ENCODE measurements at places on chromosomes 3 and 15. TPM values are rescaled to one million over a fixed set of nuclear protein-coding genes. Genes with fewer than 3 reads are reported as not detected.
A peak's percentile ranks its signal among the peaks of the same experiment; 100 is the strongest.

GRCh38 chr3:59189939-59190338 lies 140.1 kb upstream of the CFAP20DC start:
- DNase-seq = no peak

GRCh38 chr3:157319672-157320071 lies 117.0 kb upstream of the PTX3 start:
- no peak for DNase-seq

DNA sequence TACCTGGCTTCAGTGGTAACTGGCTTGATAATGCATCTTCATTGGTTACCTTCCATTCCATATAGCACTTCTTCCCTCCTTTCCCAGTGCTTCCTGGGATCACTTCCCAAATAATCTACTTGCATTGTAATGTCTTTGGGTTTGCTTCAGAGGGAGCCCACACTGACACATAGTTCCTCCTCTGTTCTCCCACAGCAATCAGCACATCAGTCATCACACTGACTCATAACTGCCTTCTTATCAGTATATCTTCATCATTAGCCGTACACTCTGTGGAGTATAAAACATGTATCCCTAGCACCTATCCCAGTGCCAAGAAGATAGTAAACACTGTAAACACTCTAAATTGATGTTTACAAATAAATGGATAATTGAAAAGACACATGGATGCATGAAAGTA lies 91.4 kb upstream of the SCN10A start:
- no peak for DNase-seq

- DNase-seq = no peak
Observed at GRCh38 chr3:161454615-161455014, 42.0 kb upstream of the OTOL1 start.

- DNase-seq = no peak
Observed at GRCh38 chr15:80159811-80160569, 7.2 kb downstream of the FAH start.

GRCh38 chr15:41782371-41783282 lies 8.3 kb downstream of the MAPKBP1 start:
- no peak for DNase-seq

GRCh38 chr15:89860431-89860830 lies 33.4 kb downstream of the AP3S2 start:
- no peak for DNase-seq

DNA sequence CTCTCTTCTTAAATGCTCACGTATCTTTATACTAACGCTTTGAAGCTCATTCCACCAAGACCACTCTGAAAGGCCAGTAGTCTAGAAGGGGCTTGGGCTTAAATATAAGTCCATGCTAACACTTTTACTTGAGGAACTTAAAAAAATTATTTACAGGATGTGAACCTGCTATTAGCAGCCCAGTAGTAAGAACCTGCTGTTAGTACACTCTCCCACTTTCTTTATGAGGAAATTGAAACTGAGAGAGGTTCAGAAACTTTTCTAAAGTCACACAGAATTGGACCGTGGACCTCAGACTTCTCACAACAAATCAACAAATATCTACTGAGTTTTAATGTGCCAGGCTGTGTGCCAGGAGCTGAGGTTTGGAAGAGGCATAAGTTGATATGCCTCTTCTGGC lies 53.4 kb downstream of the SYNPR start:
- DNase-seq = no peak

DNA sequence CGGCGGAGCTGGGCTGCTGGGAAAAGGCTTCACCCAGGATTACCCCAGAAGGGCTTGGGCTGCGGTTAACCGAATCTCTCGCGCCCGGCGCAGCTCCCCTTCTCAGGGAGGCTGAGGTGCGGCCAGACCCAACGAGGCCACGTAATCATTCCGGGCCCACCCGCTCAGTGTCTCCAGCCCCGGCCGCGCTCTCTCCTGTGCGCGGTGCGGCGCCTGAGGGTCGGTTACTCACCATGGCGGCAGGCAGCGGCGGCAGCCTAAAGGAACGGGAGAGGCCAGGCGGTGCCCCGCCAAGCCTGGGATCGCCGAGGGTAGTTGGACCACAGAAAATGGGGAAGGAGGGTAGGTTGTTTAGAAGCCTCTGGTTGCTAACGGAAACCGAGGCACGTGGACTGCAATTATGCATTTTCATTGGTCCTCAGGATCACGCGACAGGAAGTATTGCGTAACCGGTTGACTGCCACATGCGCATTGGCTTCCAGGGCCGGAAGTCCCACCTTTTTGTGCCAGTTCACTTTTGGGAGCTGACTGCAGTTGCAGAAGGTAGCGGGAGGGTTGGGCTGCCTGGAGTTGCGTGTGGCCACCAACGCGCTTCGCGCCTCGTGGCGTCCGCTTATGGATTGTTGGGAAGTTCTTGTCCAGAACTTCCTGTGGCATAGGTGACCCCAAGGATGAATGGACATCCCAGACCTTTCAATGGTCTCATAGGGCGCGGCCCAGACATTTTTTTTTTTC lies at the start of gene LZTFL1:
LZTFL1 (minus strand) TSS at position 363 of the 735 bp plus-strand sequence; CDS start at position 235, 128 bp downstream.
- peak; percentile 99 for DNase-seq

GRCh38 chr3:12042638-12043037 lies 38.5 kb downstream of the SYN2 start:
- DNase-seq = no peak

DNA sequence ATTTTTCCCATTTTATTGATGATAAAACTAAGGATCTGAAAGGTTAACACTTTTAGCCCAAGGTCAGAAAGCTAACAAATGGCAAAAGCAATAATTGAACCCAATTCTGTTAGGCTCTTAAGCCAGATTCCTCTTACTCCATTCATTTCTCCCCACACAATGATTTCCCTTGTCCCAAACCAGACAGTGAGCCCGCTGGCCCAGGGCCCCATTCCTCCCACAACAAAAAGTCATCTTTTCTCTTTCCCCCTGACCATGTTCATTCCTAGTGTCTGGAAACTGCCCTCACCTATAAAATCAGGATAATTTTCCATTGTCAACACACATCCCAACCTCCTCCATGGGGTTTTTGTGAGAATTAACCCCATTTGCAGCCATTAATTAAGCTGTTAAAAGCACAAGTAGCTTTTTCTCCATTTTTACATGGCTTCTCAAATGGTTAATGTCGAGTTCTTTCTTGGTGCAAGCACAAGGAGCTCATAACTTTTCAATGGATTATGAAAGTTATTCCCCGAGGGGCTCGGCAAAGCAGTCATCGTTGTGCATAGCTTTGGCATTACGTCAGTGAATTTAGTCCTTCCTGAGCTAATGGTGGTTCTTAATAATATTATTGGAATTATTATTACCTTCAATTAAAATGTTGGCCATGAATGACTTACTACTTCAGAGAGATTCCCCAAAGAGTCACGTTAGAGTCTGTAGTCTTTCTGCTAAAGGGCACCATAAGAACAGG lies 151.0 kb upstream of the WNT5A start:
- no peak for DNase-seq

- no peak for DNase-seq
Observed at GRCh38 chr3:124288996-124289395, 297.1 kb upstream of the ROPN1 start.

DNA sequence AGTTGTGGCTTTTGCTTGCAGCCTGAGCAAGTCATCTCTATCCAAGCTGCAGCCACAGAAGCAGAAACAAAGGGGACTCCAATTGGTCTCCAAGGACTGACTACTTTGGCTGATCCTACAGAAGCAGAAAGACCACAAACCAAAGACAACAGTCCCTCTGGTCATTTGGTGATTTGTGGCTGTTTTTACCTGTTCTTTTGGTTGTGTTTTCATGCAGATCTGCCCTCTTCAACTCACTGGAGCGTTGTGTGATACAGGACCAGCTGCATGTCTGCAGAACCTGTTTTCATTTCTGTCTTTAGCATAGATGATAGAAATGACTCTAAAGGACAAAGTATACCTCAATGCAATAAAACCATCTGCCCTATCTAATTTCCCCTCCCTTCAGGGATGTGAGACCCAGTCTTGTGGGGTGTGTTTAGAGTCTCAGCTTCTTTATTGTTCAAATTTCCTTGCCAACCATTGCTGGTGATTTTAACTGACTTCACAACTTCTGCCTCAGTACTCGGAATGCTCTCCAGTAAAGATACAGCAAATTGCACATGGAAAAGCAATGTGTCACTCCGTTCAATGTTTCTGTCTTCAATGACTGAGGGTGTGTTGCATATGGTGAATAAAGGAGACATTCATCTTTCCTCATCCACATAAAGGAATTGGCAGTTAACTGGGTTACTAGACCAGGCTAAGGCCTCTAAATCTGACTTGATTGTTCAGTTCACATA lies 48.9 kb upstream of the SLC7A14 start:
- DNase-seq = no peak

- peak; percentile 77 for DNase-seq
Observed at GRCh38 chr3:69997631-69998307, 1.8 kb upstream of the SAMMSON start.

DNA sequence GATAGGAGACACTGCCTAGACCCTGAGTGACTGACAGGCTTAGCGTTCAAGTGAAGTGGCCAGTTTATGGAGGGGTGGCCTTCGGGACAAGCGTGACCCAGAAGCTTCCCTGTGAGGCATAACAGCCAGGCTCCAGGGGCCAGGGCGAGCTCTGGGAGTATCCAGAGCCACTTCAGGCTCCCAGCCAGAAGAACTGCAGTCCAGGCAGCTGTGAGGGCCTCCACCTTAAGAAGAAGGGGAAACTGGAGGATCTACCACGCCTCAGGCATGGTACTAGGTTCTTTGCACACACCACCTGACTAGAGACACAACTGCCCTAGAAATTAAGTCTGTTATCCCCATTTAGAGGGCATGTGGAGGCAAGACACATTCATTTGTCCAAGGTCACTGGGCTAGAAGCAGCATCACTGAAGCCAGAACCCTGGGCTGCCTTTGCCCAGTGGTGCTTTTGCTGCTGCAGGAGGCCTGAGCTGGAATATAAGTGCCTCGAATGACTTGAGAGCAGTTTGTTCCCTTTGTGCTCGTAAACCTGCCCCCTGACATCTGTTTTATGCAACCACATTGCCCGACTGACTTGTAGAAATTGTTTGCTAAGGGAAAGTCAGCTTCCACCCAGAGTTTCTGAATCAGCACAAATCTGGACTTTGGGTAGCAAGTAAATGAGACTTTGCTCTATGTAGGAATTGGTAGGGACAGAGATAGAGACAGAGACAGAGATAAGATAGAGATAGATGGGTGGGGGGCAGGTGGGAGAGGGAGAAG lies 23.3 kb downstream of the RASGRF1 start:
- peak; percentile 36 for DNase-seq

GRCh38 chr3:164890061-164890460 lies 188.2 kb downstream of the SI start:
- DNase-seq = no peak

DNA sequence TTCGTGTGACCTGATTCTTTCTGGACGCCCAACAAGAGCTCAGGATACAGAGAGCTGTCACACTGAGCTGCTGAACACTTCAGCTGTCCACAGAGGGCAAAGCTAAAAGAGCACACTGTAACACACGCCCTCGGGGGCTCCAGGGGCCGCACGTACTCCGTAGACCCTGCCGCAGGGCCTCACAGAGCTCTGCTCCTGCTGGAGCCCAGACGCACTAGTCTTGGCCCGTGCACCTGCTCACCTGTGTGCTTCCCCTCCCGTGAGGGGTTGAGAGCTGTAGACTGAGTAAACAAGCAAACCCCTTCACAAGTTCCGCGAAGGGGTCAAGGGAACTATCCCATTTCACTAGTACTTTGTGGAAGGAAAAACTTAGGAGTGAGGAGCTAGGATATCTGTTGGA lies 30.7 kb upstream of the TUSC7 start:
- no peak for DNase-seq

GRCh38 chr3:156516284-156516683 lies 38.6 kb downstream of the SSR3 start:
- DNase-seq = no peak

DNA sequence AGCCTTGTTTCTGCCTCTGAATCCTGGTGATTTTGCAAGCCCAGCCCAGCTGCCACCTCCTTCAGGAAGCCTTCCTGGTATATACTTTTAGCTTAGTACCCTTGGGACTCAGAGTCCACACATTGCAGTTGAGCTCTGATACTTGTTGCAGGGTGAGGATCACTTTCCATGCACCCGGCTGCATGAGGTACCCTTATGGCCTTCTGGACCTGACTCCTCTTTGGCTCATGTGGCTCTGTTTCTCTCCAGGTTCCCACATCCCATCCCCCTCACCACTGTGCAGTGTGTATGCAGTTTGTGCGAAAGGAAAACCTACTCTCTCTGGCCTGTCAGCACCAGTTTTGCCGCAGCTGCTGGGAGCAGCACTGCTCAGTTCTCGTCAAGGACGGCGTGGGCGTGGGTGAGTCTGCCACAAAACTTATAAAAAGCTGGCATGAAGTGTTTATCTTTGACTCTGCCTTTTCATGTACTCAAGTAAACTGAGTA lies 23.1 kb upstream of the P4HTM start:
- DNase-seq = no peak

GRCh38 chr3:186096290-186096689 lies 12.6 kb downstream of the ETV5 start:
- no peak for DNase-seq

DNA sequence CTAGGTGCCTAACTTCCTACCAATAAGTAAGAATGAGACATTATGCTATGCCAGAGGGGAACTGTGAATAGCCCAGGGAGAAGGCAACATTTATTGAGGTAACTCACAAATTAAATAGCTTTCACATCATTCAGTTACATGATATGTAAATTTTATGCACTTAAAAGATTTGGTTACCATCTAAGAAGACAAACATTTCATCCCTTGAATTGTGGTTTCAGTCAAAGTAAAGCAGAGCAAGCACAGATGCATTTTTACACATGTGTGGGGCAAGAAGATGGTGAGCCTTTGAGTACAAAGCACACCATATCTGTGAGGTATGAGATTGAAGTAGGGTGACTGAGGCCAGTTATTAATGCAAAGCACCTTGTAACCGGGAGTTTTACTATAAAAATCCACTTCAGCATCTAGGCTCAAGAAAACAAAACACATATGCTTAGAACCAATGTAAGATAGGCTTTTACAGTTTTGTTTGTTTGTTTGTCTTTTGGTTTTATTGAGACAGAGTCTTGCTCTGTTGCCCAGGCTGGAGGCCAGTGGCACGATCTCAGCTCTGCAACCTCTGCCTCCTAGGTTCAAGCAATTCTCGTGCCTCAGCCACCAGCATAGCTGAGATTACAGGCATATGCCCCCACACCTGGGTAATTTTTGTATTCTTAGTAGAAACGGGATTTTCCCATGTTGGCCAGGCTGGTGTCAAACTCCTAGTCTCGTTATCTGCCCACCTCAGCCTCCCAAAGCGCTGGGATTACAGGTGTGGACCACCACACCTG lies 3.5 kb downstream of the PLSCR2 start:
- DNase-seq = no peak

The XYLB gene
- 1.4 TPM for polyA plus RNA-seq

The CCRL2 gene
- 0.76 TPM for polyA plus RNA-seq

The EPHA3 gene
- polyA plus RNA-seq = 0.35 TPM

The APOD gene
- polyA plus RNA-seq = 258 TPM

The BTD gene
- 10.3 TPM for polyA plus RNA-seq

The UBA7 gene
- 30.2 TPM for polyA plus RNA-seq

The GCHFR gene
- polyA plus RNA-seq = 37.4 TPM

The NLGN1 gene
- 0.15 TPM for polyA plus RNA-seq

The SLCO2A1 gene
- polyA plus RNA-seq = 6.4 TPM

The XCR1 gene
- not detected for polyA plus RNA-seq

The CCR3 gene
- 0.05 TPM for polyA plus RNA-seq
